ENCODE measurements at places on chromosomes 2 and 18. TPM values are rescaled to one million over a fixed set of nuclear protein-coding genes. Genes with fewer than 3 reads are reported as not detected.

MALL gene
- total RNA-seq, result 1.6 TPM

GKN2 gene
- total RNA-seq, result not detected

SGPP2 gene
- not detected for total RNA-seq

MDH1B gene
- total RNA-seq, result 0.54 TPM

ATP6V1B1 gene
- total RNA-seq, result not detected

FSHR gene
- not detected for total RNA-seq

ACMSD gene
- not detected for total RNA-seq

IRS1 gene
- 21.1 TPM for total RNA-seq

CYRIA gene
- 1.7 TPM for total RNA-seq

APOB gene
- under 0.01 TPM for total RNA-seq

RAB17 gene
- total RNA-seq, result not detected

OSBPL6 gene
- total RNA-seq, result 3.2 TPM

CTAGE1 gene
- under 0.01 TPM for total RNA-seq

GAL3ST2 gene
- not detected for total RNA-seq

NYAP2 gene
- total RNA-seq, result not detected

ST8SIA3 gene
- not detected for total RNA-seq

BBS5 gene
- total RNA-seq, result 1.4 TPM

HOXD9 gene
- total RNA-seq, result not detected

CLHC1 gene
- total RNA-seq, result 4.7 TPM

TFCP2L1 gene
- total RNA-seq, result not detected

SLC11A1 gene
- total RNA-seq, result under 0.01 TPM

PSMA8 gene
- total RNA-seq, result not detected

EPB41L3 gene
- 90.5 TPM for total RNA-seq

KCNE4 gene
- 8.3 TPM for total RNA-seq

C2orf78 gene
- not detected for total RNA-seq

VWA3B gene
- total RNA-seq, result not detected

LHCGR gene
- under 0.01 TPM for total RNA-seq

EMILIN1 gene
- total RNA-seq, result 26.5 TPM

UCN gene
- not detected for total RNA-seq

COL5A2 gene
- 257 TPM for total RNA-seq

EHD3 gene
- total RNA-seq, result 39.8 TPM
